CD4-positive, alpha-beta T cell treated with Interleukin-2 at 100 ng/mL for 4 hours (primary cell): ENCODE measurements at places on chromosomes 6 and 20.

GRCh38 chr6:64505312-64505711 is 869.7 kb downstream of the PHF3 start:
- DNase-seq, result no peak

GRCh38 chr6:107284805-107285204 is 169.5 kb upstream of the BEND3 start:
- no peak for DNase-seq

- no peak for DNase-seq
These were observed 248.2 kb downstream of the TBX18 start for GRCh38 chr6:84516154-84516553.

DNA sequence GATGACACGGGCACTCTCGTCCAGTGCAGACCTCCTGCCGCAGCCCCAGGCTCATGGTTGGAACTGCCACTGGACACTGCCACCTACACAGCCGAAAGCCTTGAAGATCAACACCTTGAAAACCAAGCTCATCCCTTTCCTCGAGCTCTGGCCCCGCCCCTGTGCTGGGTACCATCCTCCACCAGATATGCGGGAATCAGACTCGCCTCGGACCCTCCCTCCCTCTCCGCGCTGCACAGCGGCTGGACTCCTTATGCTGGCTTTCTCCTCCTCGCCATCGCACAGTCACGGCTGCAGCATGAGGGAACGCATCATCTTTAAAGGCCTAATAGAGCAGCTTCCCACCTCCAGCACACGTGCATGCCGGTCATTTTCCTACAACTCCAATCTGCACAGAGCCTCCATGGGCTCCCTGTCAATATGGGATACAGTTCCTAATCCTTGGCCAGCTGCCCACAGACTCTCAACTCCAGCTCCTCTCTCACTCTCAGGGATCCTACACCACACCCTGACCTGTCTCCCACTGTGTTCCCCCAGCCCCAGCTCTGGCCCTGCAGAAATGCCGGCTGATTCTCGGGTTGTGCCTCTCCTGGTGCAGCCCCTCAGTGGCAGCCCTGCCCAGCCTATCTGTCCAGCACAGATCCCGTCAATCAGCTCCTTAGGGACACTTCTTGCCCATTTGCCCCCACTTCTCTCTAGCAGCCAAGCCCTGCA is 23.2 kb downstream of the TXNDC5 start:
- no peak for DNase-seq

GRCh38 chr20:10047427-10047826 is 12.6 kb downstream of the ANKEF1 start:
- DNase-seq, result no peak

- no peak for DNase-seq
These were observed 176.2 kb upstream of the PRND start for GRCh38 chr20:4545526-4545925.
